ENCODE measurements at places on chromosomes 16 and 17.
A peak's percentile ranks its signal among the peaks of the same experiment; 100 is the strongest.

DNA sequence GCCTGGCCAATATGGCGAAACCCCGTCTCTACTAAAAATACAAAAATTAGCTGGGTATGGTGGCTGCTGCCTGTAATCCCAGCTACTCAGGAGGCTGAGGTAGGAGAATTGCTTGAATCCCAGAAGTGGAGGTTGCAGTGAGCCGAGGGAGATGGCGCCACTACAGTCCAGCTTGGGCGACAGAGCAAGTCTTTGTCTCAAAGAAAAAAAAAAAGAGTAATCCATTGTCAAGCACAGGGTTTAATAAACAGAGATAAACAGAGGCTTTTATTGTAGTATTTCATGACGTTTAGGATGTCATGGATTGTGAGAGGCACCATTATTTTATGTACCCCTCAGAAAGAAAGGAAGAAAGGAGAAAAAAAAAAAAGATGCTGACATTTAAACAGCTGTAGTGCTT, 75.2 kb upstream of the RNU2-1 start:
- no peak for DNase-seq

DNA sequence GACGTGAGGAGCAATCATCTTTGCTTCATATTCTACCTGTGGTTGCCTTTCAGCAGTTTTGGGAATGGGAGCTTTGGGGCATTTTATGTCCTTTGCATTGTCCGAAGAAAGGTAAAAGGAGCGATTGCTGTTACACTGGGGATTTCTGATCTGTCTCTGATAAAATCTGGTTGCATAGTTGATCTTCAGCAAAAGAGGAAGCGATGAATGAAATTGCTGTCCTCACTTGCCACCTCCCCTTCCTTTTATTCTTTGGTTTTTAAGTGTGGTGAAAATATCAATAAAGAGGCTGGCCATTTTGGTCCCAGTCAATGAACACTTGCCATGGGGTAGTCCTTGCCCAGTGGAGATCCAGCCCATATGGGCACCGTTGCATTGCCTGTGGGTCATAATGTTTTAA, 236.8 kb downstream of the MSI2 start:
- DNase-seq: no peak

- no peak for DNase-seq
Observed at GRCh38 chr16:76162046-76162445, 115.2 kb upstream of the CNTNAP4 start.

- no peak for DNase-seq
Observed at GRCh38 chr16:8505327-8505991, 84.9 kb downstream of the TMEM114 start.

DNA sequence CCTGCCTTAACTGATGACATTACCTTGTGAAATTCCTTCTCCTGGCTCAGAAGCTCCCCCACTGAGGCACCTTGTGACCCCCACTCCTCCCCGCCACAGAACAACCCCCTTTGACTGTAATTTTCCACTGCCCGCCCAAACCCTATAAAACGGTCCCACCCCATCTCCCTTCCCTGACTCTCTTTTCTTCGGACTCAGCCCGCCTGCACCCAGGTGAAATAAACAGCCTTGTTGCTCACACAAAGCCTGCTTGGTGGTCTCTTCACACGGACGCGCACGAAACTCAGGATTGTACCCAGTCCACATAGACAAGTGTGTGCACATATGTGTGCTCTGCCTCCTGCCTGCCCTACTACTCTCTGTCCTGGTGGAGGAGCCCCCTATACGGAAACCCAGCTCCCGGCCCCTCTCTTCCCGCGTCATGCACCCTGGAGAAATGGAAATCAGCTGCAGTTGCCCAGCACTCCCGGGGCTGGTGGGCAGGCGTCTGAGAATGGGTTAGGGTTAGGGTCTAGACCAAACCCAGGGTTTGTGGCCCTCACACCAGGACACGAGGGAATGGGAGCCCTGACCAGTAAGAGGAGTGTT, 2.4 kb upstream of the RHBDF1 start:
- no peak for DNase-seq

GRCh38 chr17:2087597-2088211, 32.8 kb downstream of the HIC1 start:
- DNase-seq: no peak

- DNase-seq: no peak
Observed at GRCh38 chr17:2155573-2155972, 100.7 kb downstream of the HIC1 start.

- no peak for DNase-seq
Observed at GRCh38 chr17:33225994-33226393, 67.1 kb downstream of the ASIC2 start.

- DNase-seq: no peak
Observed at GRCh38 chr16:30947541-30947858, 1.4 kb upstream of the ORAI3 start.

- DNase-seq: no peak
Observed at GRCh38 chr17:49587366-49588073, 11.8 kb downstream of the NXPH3 start.

GRCh38 chr17:2386400-2387085, 14.3 kb downstream of the MNT start:
- DNase-seq: no peak

- DNase-seq: no peak
Observed at GRCh38 chr16:85969159-85969558, 70.2 kb downstream of the IRF8 start.

GRCh38 chr17:55433629-55434422, 12.2 kb upstream of the MMD start:
- DNase-seq: no peak

GRCh38 chr17:73824321-73824720, 180.1 kb upstream of the SDK2 start:
- no peak for DNase-seq

DNA sequence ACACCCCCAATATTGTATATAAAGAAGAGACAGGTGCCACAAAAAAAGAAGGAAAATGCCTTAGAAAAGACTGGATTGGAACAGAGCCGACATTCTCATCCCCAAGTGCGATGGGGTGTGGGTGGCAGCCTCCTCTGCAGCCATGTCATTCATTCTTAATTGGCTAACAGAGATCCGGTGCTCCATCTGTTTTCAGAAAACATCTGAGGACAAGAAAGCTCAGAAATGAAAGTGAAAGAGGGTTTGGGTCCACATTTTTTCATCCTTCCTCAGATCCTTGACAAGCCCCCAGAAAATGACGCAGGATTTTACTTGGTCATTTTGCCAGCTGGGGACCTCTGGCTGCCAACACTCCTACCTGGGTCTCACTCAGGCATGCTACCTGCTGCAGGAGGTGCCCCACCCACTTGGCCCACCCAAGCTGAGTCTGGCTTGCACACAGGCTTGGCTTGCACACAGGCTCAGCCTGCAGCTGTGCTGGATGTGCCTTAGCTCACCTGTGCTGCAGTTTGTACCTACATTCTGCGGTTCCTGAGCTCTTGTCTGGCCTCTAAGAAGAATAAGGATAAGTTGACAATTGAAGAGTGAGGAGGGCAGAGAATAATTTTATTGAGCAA, 21.9 kb downstream of the KIF2B start:
- DNase-seq: no peak

DNA sequence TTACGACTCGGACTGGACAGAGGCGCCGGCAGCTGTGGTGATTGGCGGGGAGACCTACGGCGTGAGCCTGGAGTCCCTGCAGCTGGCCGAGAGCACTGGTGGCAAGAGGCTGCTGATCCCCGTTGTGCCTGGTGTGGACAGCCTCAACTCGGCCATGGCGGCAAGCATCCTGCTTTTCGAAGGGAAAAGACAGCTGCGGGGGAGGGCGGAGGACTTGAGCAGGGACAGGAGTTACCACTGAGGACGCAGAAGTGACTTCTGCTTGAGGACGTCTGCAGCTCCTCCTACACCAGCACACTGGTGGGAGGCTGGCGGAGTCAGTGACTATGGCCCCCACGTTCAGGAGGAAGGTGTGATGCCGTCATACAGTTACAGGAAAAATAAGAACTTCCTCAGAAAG, 9.7 kb downstream of the MRM3 start:
- no peak for DNase-seq

GRCh38 chr17:34639706-34640425, 60.5 kb downstream of the TMEM132E start:
- peak; percentile 78 for DNase-seq

- no peak for DNase-seq
Observed at GRCh38 chr17:21678393-21679081, 13.8 kb upstream of the KCNJ18 start.

DNA sequence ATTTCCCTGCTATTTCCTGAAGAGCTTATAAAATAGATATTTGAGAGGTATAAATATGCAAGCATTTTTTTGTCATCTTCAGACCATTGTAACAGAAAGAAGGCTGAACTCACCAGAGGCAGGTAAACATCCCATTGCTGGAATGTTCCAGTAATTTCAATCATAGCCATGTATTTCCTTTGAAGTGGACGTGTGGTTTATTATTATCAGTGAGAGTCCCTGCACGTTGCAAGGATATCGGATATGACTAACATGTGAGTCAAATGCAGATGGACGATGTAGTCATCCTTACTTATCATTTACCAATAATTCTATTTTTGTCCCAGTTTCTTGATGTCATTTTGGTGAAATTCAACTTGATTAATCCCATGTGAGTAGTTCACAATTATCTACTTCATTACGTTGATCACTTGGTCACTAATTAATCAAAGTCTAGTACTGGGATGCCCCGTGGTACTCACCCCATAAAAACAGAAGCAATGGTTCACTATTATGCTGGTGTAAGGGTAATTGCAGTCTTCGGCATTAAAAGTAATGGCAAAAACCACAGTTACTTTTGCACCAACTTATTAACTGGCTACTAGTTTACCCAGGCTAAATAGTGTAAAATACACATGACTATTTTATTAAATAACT, 89.5 kb downstream of the VAT1L start:
- DNase-seq: no peak

DNA sequence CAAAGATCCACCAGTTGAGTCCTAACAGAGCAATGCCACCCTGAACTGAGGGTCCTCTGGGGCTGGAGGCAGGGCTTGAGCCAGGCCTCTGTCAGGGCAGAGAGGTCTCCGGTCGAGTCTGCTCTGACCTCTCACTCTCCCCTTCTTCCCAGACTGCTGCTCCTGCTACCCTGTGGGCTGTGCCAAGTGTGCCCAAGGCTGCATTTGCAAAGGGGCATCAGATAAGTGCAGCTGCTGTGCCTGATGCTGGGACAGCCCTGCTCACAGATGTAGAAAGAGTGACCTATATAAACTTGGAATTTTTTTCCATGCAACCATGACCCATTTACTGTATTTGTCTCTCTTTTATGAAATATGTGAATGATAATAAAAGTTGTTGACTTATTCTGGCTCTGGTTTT, 2.4 kb upstream of the MT1B start:
- DNase-seq: no peak

- no peak for DNase-seq
Observed at GRCh38 chr16:62254847-62255246, 218.6 kb upstream of the CDH8 start.

DNA sequence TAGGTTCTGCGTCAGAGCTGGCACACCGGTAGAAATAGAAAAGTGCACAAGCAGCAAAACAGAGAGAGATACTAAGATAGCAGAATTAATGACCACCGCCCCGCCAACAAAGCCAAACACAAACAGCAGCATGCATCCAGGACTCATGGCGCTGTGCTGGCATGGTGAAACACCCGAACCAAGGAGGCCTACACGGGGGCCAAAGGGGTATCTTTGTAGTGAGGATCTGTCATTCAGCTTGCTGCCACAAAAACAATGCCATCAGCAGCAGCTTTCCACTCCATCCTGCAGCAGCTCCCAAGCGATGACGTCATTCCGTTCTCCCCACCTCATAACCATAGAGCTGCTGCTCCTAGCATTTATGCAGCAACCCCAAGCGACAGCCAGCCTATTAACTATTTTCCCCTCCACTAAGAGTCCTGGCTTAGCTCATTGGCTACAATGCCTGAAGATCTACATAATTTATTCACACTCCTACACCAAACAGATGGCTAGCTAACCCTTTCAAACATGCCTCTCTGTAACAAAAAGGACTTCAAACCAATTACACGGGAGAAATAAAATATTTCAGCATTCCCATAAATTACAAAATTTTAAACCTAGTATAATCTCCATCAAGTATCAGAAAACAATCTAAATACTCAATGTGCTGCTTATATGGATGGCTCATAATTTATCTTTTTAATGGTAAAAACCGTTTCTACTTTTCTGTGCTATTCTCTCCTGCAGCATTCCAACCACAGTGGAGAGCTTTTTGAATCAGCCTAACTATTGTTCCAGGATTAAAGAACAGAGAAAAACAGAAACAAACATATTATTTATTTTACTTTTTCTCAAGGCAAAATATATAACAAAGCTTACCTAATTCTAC, 73.9 kb downstream of the SPAG9 start:
- peak; percentile 77 for DNase-seq

DNA sequence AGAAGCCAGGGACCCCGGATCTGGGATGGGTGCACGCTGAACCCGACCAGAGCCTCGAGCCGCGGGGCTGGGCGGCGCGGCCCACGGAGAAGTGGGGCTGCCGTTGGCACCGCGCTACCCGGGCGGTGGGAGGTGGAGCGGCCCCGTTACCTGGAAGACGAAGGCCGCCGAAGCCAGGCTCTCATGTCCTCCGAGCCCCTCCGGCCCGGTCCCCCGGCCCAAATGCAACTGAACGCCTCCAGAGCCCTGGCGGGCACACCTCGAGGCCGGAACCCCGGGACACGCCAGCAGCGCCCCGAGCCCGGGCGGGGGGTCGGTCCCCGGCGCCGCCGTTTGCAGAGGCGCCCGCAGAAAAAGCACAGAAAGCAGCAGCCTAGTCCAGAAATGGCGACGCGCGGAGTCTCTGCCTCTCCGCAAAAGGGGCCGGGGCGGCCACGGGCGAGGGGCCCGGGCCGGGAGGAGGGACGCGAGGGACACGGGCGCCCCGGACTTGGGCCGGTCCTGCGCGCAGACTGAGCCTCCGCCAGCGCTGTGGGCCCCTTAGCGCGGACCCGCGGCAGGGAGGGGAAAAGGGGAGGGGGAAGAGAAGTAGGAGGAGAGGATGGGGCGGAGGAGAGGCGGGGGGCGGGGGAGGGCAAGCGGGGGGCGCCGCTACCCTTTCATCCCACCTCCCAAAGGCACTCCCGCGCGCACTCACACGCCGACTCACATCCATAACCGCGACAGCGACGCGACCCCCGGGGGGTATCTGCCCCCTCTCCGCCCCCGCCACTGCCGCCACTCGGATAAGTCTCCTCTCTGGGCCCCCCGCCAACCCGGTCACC, 1.4 kb downstream of the AXIN2 start:
- no peak for DNase-seq

GRCh38 chr16:10619271-10619849, 39.0 kb upstream of the EMP2 start:
- no peak for DNase-seq

- DNase-seq: no peak
Observed at GRCh38 chr17:16987830-16988601, 16.1 kb upstream of the TNFRSF13B start.

GRCh38 chr16:70576431-70577255, 53.0 kb downstream of the SF3B3 start:
- no peak for DNase-seq

GRCh38 chr17:36824678-36825101, 112.6 kb upstream of the LHX1 start:
- DNase-seq: no peak
